ENCODE measurements at places on chromosomes 11 and 22.

DNA sequence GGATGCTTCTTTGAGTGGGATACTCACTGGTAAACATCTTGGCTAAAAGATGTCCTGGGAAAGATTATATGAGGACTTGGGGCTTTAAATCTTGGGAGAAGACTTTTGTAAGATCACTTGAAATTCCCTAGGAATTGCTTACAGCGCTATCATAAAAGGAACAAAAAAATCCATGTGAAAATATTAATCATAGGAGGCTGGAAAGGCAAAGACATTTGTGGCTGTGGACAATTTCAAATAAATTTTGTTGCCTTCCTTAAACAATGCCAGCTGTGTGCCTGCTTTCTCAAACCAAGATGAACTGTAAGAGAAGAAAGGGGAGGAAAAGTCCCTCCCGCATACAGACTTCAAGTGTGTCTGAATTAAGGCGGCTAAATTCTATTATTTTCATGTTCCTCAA, 75.6 kb downstream of the SNX19 start:
- DNase-seq: no peak

GRCh38 chr11:67504950-67505581, at the start of gene PITPNM1:
Gene PITPNM1 (minus strand): TSS chr11:67505363. CDS start chr11:67504180, 1,183 bp downstream.
- DNase-seq: peak; percentile 69

GRCh38 chr11:7595016-7595866, 78.1 kb downstream of the CYB5R2 start:
- DNase-seq: no peak

GRCh38 chr11:102476812-102477211, 24.2 kb upstream of the TMEM123 start:
- no peak for DNase-seq

- DNase-seq: no peak
Observed at GRCh38 chr11:34632105-34632791, 11.4 kb downstream of the EHF start.

GRCh38 chr11:61675826-61676225, 4.4 kb upstream of the DAGLA start:
- DNase-seq: no peak
